ENCODE measurements at places on chromosomes 1 and 21.

DNA sequence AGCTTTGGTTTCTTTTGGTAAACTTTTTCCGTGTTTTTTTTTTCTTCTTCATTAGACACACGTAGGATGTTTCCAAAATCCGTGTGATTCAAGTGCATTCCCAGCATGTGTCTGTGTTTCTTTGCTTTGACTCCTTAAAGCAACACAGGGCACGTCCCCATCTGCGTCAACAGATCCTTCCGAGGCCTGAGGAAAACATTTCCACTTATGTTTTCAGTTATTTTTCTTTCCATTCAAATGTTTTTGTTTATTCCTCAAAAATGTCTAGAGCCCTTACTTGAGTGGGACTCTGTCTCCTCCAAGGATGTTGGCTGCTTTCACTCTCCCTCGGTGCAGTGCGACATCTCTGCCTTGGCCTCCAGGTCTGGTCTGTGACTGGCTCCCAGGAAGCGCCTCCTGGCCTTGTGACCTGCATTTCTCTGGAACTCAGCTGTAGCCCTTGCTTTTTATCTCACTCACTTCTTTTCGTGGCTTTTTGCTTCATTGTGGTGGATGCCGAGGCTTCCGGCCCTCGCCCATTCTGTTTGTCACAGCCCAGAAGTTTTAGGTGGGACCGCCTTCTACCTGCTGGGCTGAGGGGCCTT, 31.3 kb upstream of the SLC19A1 start:
- no peak for DNase-seq

GRCh38 chr1:236338096-236338495, 56.0 kb upstream of the EDARADD start:
- no peak for DNase-seq

- DNase-seq: peak; percentile 81
Measured at GRCh38 chr1:87968197-87968955, 639.7 kb downstream of the LMO4 start.

DNA sequence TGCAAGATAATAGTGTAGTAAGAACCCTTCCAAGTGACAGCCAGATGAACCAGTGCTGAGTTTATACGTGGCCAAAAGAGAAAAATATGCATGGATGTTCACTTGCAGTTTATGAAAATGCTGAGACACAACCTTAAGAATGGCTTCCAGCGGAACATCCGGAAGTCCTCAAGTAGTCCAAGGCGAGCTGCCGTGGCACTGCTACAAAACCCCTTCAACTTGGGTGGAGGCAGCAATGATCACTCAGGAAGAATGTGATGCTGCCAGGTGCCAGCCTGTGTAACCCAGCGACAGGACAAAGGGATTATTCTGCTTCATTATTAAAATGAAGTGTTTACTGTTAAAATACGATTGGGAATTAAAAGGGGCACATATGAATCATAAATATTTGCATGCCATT, 179.6 kb downstream of the RUNX1 start:
- no peak for DNase-seq

DNA sequence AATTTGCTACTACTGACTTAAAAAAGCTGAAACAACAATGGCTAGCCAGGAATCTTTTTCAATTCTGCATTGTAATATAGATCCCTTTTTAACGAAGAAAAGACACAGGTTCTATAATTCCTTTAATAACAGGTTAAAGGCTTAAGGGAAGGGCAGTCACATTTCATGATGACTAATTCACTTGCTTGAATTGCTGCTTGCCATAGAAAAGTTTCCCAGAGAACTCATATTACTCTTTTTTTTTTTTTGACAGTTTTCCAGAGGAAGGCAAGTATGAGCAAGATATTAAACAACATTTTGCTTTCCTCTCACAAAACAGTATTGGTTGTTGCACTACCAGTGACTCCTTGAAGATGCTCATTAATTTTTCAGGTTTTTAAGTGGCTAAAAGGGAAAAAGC, 60.9 kb downstream of the IL23R start:
- DNase-seq: no peak

DNA sequence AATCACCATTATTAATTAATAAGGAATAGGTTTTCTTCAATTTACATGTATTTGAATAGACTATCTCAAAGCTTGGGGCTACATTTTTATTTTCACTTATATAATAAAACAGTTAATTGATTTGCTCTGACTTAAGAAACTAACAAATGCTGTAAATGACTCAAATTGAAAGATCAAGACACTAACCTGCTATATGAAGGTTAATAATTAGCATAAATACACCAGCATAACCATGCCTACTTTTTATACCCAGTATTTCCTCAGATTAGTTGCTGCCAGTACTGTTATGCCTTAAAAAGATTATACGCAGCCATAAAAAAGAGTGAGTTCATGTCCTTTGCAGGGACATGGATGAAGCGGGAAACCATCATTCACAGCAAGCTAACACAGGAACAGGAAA, 1545.1 kb downstream of the AMY1C start:
- DNase-seq: no peak

- no peak for DNase-seq
Measured at GRCh38 chr1:226617109-226617508, 68.5 kb downstream of the STUM start.

DNA sequence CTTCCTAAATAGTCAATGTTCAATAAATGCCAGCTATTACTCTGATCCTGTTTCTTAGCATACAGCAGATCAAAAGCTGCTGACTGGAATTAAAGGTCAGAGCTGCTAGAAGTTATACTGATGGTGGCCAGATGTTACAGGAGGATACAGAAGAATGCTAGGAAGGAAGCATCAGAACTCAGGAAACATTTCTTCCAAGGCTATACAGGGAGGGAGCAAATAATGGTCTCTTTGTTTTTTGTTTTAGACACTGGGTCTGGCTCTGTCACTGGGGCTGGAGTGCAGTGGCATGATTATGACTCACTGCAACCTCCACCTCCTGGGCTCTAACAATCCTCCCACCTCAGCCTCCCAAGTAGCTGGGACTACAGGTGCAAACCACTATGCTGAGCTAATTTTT, 175.5 kb downstream of the RGS7 start:
- no peak for DNase-seq

DNA sequence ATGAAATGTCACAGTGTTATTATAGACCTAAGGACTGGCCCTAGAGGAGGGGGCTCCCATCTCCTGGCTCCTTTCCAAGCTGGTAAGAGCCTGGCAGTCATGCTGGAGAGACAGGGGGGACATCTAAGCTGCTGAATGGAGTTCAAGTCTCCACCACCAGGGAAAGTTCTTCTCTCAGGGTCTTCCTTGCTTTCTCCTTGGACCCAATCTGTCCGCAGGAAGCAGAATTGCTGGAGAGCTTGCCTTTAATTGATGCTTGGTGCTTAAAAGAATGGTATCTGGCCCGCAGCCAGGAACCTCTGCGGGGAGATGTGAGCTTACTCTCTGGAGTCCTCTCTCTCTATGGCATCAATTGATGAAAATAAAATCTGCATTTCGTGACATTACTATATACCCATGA, 25.1 kb downstream of the IRF2BP2 start:
- no peak for DNase-seq

DNA sequence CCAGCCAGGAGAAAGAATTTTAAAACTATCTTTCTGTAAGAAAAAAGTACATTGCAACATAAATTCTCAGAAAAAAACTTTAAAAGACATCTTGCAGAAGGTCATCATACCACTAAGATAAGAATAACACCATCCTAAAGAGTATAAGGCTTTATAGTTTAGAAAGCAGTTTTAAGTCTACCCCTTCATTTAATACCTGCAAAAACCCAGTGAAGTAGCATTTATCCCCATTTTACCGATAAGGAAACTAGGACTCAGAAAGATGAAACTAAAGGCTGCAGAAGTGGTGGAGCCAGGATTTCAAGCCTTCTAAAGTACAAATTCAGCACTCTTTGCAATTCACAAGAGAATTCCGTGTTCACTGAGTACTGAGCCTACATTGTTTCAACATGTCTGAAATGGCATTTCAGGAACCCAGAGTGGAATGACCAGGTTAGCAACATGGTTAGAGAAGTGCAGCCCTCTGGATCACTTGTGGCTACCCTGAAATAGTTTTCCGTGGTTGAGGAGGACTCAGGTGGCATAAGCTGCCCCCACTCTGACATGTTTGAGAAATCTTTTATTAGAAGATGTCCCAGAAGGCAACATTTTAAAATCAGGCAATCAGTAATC, 6.7 kb downstream of the MYCL start:
- DNase-seq: no peak

- DNase-seq: no peak
Measured at GRCh38 chr1:29426701-29427279, 190.5 kb downstream of the PTPRU start.

GRCh38 chr1:210905944-210906453, 227.9 kb downstream of the KCNH1 start:
- no peak for DNase-seq

GRCh38 chr21:33974513-33975468, 59.2 kb upstream of the ATP5PO start:
- no peak for DNase-seq

DNA sequence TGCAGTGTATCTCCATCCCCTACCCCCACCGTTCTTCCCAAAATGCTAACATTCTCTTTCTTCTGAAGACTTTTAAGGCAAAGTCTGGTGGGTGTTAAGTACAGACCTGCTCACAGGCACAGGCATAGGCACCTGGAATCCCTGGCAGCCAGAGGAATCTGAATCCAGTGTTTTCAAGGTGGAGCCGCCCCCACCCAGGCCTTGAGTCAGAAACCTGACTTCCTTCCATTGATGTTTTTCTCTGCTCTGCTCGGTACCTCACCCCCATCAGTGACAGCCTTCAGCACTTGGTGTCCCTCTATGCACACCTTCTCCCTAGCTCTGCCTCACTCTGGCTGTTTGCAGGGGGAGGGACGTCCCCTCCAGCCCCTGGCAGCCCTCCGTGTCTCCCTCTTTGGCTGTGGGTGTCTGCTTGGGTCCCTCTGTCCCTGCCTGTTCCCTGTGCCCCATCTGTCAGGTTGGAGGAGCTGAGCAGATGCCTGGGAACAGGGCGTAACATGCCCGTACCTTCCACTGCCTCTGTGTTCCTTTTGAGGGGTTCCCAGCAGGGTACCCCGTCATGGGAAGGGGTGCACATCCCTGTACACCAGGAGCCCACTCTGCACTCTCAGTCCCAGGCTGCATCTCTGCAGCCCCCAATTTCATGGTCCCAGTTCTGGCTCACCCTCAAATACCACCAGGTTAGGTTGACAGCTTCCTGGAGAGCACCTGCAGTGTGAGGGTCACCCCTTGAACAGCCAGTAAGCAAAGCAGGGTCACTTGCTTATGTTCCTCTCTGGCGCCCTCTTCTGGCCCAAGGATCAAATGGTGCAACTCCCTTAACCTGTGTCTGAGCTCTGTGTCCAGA, 6.7 kb downstream of the NCDN start:
- peak; percentile 69 for DNase-seq

GRCh38 chr1:15623435-15623834, 6.2 kb downstream of the DDI2 start:
- no peak for DNase-seq

DNA sequence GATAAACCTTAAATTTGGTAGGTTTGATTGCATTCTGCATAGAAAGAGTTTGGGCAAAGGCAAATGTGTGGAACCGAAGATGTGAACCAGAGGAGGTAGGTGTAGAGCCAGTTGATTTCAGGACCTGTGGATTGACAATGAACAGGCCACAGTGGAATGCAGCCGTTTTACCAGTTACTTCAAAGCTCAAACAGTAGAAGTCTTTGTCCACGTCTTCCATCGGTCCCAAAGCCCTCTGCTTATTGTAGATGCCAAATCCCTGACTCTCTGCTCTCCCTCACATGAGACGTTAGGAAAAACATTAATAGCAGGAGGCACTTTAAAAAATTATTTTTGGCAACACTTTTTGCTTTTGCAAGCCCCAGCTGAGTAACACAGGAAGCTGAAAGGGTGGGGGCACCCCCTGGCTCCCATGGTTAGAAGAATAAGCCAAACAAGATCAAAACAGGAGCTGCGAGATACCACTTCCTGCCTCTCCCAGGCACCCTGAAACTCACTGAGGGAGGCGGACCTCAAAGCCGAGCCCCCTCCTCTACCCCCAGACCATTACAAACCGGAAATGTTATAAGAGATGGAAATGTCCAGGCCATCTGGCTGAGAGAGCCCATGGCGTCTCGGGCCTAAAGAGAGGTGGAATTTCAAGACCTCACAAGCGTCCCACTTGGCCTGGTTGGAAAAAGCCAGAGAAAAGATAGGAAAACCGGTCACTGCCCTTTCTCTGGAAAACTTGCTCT, 13.5 kb downstream of the TRAF3IP3 start:
- peak; percentile 28 for DNase-seq

DNA sequence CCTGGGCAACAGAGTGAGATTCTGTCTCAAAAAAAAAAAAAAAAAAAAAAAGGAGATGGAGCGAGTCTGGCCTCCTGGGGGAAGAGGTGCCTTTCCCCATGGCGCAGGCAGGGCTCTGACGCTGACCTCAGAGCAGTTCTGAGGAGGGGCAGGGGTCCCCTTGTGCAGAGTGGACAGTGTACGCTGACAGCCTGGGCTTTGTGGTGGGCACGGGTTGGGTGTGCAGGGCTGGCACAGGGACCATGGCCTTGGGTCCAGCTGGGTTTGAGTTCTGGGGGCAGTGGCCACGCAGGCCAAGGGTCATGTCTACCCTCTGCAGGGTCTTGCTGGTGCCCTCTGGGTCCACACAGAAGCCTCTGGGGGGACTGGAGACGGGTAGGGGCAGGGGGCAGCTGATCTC, 260.1 kb upstream of the C1orf174 start:
- DNase-seq: no peak

DNA sequence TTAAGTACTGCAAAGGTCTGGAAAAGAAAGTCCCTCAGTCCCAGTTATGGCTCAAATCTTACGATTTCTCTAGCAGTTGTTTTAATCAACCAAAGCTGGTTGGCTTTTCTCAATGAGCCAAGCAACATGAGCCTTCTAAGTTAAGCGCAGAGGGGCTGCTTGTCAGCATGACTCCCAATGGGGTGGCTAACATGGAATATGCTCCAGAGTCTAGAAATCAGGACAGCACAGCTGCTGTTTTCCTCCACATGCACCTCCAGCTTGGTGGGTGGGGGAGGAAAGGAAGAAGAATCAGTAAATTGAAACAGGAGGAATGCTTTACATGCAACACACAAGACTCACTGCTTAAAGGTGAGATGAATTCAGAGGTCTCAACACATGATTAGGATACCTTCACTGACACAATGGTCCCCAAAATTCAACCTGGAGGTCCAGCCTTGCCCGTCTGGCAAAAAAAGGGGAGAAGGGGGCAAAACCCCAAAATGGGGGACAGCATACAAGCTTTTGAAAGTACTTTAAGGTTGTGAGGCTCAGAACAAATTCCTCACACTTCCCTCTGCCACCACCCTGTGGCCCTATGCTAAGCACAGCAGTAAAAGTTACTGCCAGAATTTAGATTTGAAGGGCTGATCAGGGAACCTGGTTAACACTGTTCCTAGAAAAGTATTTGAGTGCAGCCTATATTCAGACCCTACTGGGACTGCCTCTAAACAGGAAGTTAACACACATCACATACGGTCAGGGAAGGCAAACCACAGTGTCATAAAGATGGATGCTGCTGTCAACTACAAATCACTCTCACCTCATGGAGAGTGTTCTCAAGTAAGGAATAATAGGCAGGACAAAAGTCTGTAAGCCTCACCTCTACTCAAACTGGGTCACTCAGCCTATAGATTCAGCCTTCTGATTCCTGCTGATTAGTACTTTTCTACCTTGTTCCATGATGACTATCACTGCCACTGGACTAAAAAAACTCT, 2.6 kb downstream of the GATAD2B start:
- no peak for DNase-seq

Measured in muscle of arm (tissue), 14 donors.